SIG-M5 (cell line): ENCODE measurements at places on chromosomes 7 and 10.

- DNase-seq, result no peak
Observed at GRCh38 chr7:28149291-28150101, 31.1 kb downstream of the JAZF1 start.

- DNase-seq, result no peak
Observed at GRCh38 chr10:102159051-102159597, 6.9 kb downstream of the NOLC1 start.

GRCh38 chr10:113241599-113242360, 291.7 kb downstream of the TCF7L2 start:
- DNase-seq, result no peak

DNA sequence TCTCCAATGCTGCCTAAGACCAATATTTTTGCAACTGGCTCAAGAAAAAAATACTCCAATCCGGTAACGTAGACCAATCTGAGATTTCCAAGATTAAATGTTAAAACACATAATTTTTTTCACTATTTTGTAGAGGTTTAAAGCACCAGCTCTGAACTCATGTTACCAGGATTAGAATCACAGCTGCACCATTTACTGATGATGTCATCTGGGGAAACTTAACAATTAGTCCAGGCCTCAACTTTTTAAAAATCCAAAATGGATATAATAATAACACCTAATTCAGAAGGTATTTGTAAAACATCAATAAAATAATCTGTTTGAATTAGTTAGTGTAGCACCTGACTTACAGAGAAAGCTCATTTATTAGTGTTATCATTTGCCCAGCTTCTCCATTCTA, 14.4 kb downstream of the PON1 start:
- no peak for DNase-seq

DNA sequence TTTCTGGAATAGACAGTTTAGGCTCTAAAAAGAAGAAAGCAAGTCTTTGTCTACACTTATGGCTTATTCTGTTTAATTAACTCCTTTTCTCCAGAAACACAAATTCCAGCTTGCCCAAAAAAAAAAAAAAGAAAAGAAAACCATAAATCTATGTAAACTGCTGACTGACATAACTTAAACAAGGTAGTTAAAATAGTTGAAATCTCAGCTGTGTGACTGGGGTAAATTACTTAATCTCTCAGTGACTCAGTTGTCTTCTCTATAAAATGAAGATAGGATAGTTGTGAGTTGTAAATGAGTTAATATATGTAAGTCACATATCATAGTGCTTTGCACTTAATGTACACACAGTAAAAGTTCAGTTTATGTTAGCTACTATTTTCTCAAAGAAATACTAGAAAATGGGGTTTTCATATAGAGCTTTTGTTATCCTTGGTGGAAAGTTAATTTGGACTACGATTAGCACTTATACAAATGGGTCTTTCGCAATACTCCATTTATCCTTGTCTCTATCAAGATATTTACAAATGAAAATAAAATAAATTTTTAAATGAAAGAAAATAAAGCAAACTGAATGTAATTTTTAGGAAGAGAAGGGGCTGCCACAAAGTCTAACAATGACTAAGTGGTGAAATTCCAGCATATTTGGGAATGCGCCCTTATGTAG, 200.9 kb downstream of the MBL2 start:
- DNase-seq, result no peak

DNA sequence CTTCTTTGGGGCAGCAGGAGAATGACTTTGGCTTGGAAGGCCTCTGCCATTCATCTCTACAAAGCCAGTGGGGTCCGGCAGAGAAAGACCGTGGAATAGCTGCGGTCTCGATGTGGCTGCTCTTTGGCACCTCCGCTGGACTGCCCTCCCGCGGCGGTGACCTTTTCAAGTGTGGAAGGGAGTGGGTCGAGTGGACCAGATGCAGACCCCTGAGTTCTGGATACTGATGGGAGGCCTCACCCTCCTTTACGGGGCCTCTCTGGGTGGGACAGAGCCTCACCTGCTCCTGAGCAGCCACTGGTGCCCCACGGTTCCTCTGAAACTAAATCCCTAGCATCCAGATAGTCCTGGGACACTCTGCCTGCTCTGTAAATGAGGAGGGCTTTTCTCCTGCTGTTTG, 113.1 kb downstream of the NT5C2 start:
- DNase-seq, result no peak

GRCh38 chr10:118953598-118954393, 75.7 kb upstream of the NANOS1 start:
- no peak for DNase-seq

DNA sequence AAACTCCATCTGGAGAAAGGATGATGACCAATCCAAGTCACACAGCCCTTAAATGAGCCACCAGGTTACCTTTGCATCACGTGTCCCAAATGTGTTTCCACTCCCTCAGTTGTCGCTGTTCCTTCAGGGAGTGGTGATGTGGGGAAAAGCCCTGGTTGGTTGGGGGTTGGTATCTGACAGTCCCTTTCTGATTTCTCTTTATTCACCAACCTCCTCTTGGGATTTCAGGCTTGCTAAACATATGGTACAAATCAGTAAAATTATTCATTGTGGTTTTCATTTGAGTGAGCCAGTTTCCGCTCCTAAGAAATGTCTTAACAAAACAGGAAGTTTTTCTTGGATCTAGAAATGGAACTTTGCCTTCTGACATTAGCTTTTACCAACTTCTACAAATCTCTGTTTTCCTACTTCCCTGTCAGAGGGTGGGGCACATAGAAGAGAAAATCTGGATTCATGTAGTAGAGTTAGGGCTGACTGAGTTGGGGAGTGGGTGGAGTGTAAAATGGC, 40.0 kb upstream of the KMT2E start:
- no peak for DNase-seq

GRCh38 chr7:92799446-92800211, 36.7 kb downstream of the CDK6 start:
- DNase-seq, result no peak

DNA sequence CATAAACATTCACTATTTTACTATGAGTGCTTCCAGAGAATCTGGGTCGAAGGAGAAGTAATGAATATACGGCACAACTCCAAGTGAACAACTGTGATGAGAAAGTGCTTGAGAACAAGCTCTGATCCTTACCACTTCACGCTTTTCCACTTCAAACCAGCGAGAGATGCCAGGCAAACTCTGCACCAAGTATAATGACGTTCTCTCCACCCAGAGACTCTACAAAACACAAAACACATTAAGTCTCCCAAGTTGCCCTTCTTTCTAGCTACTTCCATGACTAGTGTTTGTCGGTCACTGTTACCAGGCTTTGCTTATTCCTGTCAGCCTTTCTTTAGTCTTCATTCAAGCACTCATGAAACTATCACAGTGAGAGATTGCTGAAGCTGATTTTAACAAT, 193.1 kb upstream of the IMMP2L start:
- no peak for DNase-seq
